CD8-positive, alpha-beta memory T cell (primary cell): ENCODE measurements at places on chromosomes 2 and 18. TPM values are rescaled to one million over a fixed set of nuclear protein-coding genes. Genes with fewer than 3 reads are reported as not detected.

DNA sequence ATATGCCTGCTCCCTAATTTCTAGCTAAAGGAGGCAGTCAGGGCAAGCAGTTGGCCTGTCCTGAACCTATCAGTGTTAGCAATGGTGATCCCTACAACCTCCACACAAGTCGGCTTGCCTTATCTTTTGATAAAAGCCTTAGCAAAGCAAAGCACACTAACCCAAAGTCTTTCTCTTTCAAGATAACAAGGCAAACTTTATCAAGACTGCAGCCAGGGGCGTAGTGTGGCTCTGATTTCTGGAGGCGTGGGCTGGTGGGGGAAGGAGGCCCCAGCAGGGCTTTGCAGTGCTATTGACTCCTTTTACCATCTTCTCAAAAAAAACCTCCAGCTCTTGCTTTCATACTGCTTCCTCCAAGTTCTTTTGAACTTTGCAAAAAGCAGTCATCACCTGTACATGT is 40.2 kb upstream of the LAMA1 start:
- H3K27me3 ChIP-seq: no peaks in the 10 kb centered on the region
- no peak for DNase-seq
- H3K4me3 ChIP-seq: no peak overlapping the region

The REG3G gene
- total RNA-seq: not detected

The MREG gene
- 25.4 TPM for total RNA-seq

DNA sequence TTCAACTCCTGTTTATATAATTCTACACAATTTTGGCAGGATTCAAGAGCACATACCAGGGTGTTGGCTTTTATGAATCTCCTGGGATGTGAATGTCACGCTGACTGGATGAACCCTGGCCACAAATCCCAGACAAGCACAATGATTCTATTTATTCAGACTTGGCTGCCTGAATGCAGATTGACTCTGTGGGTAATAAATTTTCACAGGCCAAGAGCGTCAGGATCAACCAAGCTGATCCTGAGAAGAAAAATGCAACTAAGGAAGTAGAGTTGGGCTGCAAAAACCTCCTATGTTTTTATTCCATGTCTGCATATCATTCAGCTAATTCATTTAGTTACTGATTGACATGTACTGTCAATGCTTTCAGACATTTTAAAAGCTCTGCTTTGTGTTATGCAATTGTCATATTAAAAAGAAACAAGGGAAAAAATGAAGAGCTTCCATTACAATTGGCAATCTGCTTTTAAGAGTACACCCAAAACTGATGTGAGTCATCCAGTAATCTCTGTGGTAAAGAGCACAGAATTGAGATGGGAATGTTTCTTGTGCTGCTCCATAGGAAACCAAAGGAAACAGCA is 173.0 kb upstream of the REV1 start:
- no peak for DNase-seq
- no peaks in the 10 kb centered on the region for H3K4me1 ChIP-seq
- H3K27me3 ChIP-seq: no peaks in the 10 kb centered on the region
- H3K27ac ChIP-seq: no peak overlapping the region

The C2orf66 gene
- total RNA-seq: not detected

GRCh38 chr2:165868211-165868610 is 74.2 kb upstream of the GALNT3 start:
- DNase-seq: no peak
- no peak overlapping the region for H3K4me3 ChIP-seq
- no peaks in the 10 kb centered on the region for H3K4me1 ChIP-seq
- H3K27ac ChIP-seq: no peak overlapping the region

- H3K27ac ChIP-seq: no peak overlapping the region
- H3K4me1 ChIP-seq: peaks cover 12% of the 10 kb centered on the region
- H3K27me3 ChIP-seq: no peaks in the 10 kb centered on the region
- H3K4me3 ChIP-seq: no peak overlapping the region
- H3K36me3 ChIP-seq: no peaks in the 10 kb centered on the region
Observed at GRCh38 chr18:58041633-58042032, 2.4 kb upstream of the NEDD4L start.

The SLC39A6 gene
- 44.8 TPM for total RNA-seq

- H3K4me3 ChIP-seq: no peak overlapping the region
- DNase-seq: no peak
- no peaks in the 10 kb centered on the region for H3K4me1 ChIP-seq
- H3K27me3 ChIP-seq: no peaks in the 10 kb centered on the region
- no peak overlapping the region for H3K27ac ChIP-seq
- H3K36me3 ChIP-seq: no peaks in the 10 kb centered on the region
Observed at GRCh38 chr2:72969706-72970105, 52.4 kb downstream of the EMX1 start.

DNA sequence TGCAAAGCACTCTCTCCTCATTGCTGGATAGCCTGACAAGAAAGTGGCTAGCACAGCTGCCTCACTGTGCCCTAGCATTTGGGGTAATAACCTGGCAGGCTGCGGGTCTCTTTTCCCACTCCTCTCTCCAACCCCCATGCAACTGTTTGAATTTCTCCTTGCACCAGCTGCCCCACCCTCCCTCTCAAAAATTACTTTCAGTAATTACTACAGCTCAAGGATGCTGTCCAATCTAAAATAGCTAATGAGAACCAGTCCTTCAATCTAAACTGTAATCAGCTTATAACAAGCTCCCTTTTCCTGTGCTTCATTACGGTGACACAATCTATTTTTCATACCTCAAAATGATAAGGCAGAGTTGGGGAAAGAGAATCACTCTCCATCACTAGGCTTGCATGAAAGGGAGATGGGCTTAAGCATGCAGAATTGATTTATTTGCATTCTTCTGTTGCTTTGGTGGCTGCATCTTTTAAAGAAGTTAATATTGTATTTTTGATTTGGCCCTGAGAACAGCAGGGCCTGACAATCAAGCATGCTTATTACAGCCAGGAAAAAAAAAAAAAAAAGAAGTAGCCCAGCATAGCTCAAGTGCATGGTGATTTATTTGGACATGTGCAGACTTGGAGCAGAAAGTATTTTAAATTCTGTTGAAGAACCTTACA is 881.8 kb downstream of the SLC4A3 start:
- H3K4me3 ChIP-seq: no peak overlapping the region
- H3K36me3 ChIP-seq: no peaks in the 10 kb centered on the region
- H3K4me1 ChIP-seq: no peaks in the 10 kb centered on the region
- no peaks in the 10 kb centered on the region for H3K27me3 ChIP-seq
- H3K27ac ChIP-seq: no peak overlapping the region
- no peak for DNase-seq

The PRKAG3 gene
- not detected for total RNA-seq

DNA sequence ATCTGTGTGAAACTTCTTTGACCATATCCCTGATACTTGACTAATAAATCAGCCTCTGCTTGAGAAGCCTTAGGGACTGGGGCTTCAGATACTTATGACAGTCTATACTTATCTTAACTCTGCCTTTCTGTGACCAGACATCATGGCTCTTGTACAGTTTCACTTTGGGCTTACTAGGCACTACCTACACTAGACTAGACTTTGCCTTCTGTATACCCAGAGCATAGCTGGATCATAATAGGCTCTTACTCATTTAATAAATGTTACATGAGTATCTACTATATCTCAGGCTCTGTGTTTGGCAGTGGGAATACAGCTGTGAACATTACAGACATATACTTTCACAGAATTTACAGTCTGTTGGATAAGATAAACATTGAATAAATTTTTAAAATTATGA is 9.0 kb downstream of the UGP2 start:
- H3K4me1 ChIP-seq: peaks cover 57% of the 10 kb centered on the region
- DNase-seq: no peak
- no peak overlapping the region for H3K4me3 ChIP-seq
- H3K27me3 ChIP-seq: no peaks in the 10 kb centered on the region

The PJVK gene
- total RNA-seq: 1.9 TPM

DNA sequence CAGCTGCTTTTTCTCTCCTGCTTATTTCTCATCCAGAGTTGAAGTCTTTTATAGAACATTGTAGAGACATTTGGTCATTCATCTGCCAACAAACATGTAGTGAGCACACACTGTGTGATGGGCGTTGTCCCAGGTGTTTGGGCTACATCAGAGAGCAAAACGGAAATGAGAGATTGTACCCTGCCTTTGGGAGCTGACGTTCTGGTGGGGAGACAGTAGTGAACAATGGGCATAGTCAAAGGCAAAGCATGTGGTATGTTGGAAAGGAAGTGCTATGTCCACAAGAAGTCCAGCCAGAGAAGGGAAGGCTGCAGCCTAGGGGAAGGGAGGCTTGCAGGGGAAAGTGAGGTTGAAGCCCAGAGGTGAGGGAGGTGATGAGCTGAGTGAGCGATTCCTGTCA is 78.1 kb downstream of the PIEZO2 start:
- H3K4me3 ChIP-seq: no peak overlapping the region
- no peaks in the 10 kb centered on the region for H3K4me1 ChIP-seq
- no peak for DNase-seq
- H3K27ac ChIP-seq: no peak overlapping the region
- no peaks in the 10 kb centered on the region for H3K27me3 ChIP-seq

GRCh38 chr2:118237451-118237850 is 149.2 kb downstream of the INSIG2 start:
- H3K27ac ChIP-seq: no peak overlapping the region
- no peak for DNase-seq
- H3K36me3 ChIP-seq: no peaks in the 10 kb centered on the region

DNA sequence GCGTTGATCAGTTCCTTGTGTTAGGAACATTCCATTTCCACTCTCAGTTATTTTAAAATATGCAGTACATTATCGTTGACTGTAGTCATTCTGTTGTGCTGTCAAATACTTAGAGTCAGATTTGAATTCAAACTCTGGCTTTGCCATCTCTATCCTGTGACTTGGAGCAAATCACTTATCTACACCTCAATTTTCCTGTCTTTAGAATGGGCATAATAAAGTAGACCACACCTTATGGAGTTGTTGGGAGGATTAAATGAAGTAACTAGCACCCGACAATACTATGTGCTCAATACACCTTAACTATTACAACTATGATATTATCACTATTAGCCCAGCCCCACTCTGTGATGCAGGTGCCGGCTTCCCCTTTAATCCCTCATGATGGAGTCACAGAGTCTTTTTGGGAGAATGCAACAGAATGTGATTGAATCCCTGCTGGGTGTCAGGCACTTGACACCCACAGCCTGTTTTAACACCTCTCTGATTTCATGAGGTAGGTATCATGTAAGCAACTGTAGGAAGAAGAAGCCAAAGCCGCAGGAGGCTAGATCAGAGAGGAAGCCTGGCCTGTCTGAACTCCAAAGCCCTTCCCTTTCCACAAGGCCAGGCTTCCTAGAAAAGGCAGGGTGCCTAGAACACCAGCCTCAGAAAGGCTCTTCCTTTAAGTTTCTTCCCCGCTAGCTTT is 308.4 kb downstream of the NAPG start:
- H3K36me3 ChIP-seq: no peaks in the 10 kb centered on the region
- no peak overlapping the region for H3K4me3 ChIP-seq
- no peaks in the 10 kb centered on the region for H3K4me1 ChIP-seq
- no peak overlapping the region for H3K27ac ChIP-seq
- no peaks in the 10 kb centered on the region for H3K27me3 ChIP-seq

The KCNIP3 gene
- total RNA-seq: not detected

GRCh38 chr2:119295688-119296375 is 70.8 kb downstream of the C2orf76 start:
- no peaks in the 10 kb centered on the region for H3K36me3 ChIP-seq
- no peaks in the 10 kb centered on the region for H3K4me1 ChIP-seq
- H3K4me3 ChIP-seq: no peak overlapping the region
- H3K27ac ChIP-seq: no peak overlapping the region
- H3K27me3 ChIP-seq: no peaks in the 10 kb centered on the region

DNA sequence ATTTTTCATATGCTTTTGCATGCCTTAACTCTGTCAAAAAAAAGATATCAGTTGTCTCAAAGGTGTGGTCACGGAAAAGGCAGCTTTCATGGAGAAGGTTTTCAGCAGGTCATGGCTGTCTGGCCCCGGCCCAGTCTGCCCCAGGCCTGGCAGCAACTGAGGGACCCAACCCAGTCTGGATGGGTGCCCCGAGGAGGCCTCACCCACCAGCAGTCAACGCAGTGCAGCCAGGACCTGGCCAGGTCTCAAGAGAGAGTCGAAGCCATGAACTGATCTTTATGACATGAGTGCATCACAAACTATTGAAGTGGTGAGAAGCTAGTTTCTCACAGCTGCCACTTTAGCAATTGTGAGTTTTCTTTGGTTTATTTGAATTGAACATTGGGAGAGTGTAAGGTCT is 7.9 kb downstream of the TUBB6 start:
- H3K4me3 ChIP-seq: no peak overlapping the region
- H3K4me1 ChIP-seq: no peaks in the 10 kb centered on the region
- no peak for DNase-seq
- H3K27me3 ChIP-seq: no peaks in the 10 kb centered on the region

- DNase-seq: no peak
- H3K27me3 ChIP-seq: no peaks in the 10 kb centered on the region
- no peak overlapping the region for H3K27ac ChIP-seq
- no peak overlapping the region for H3K4me3 ChIP-seq
Observed at GRCh38 chr18:23530195-23530594, 26.9 kb downstream of the RMC1 start.

- H3K27ac ChIP-seq: no peak overlapping the region
- H3K36me3 ChIP-seq: no peaks in the 10 kb centered on the region
- no peak for DNase-seq
- H3K4me1 ChIP-seq: peaks cover 4% of the 10 kb centered on the region
Observed at GRCh38 chr2:9001229-9001628, 2.3 kb downstream of the MBOAT2 start.

GRCh38 chr2:231384970-231385369 is 10.5 kb upstream of the B3GNT7 start:
- no peak overlapping the region for H3K27ac ChIP-seq
- H3K4me3 ChIP-seq: no peak overlapping the region
- no peaks in the 10 kb centered on the region for H3K36me3 ChIP-seq

The ANKRD36C gene
- 29.8 TPM for total RNA-seq

The TMEM37 gene
- total RNA-seq: not detected

The CPO gene
- total RNA-seq: 0.20 TPM
